ENCODE measurements at places on chromosomes 3 and 15.

DNA sequence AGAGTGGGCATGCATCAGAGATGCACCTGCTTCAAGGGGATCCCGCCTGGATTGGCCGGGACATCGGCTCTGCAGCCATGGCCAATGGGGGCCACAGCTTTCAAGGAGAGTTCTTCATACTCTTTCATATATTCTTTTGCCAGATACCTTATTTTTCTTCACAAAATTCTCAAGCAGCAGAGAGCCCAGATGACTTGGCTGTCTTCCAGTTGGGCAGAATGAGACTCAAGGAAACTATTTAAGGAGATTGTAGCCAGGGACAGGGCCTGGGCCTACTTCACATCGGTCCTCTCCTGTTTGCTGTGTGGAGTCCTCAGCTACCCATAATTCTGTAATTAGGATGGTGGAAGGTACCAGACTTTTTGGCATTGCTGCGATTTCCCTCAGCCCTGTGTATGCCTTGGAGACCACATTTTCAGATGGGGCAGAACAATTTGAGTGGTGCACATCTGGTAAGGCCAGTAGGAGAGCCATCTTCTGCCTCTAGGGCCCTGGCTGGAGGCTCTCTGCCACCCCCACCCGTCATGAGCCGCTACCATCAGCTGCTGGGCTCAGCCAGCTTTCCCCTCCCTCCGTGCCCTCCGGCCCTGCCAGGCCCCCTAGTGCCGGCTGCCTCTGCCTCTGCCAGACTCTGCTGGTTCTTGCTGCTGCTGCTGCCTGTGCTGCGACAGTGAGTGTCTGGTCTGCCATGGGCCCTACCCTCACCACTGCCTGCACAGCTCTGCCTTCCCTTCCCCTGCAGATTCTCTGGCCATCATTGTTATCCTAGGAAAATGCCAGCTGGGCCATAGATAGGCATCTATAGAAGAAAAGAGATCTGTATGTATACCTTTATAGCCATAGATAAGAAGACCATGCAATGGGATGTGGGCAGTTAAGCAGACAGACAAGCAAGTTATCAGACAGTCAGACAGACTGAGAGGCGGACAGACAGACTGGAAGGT is 6.7 kb downstream of the PLIN1 start:
- DNase-seq, result no peak

- DNase-seq, result no peak
Observed at GRCh38 chr3:187572441-187572840, 97.8 kb downstream of the SST start.

GRCh38 chr3:80526153-80526552 is 758.4 kb upstream of the ROBO1 start:
- no peak for DNase-seq

DNA sequence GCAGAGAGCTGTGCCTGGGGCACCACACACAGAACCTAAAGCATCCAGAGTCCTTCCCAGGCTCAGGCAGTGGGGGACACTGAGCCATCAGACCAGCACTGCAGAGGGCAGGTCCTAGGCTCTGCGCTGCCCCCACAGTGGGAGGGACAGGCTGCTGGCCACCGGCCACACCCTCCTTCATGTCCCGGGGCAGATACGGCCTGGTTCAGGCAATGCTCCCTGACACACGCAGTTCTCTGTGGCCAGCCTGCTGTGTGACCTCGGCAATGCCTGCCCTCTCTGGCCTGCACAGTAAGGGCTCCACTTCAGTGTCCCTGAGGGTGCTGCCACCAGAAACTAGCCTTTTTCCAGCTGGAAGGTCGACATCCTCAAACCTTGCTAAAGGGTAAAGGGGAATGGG is 12.4 kb downstream of the LINGO1 start:
- DNase-seq, result no peak

GRCh38 chr3:40985195-40985594 is 214.1 kb upstream of the CTNNB1 start:
- DNase-seq, result peak; percentile 45

DNA sequence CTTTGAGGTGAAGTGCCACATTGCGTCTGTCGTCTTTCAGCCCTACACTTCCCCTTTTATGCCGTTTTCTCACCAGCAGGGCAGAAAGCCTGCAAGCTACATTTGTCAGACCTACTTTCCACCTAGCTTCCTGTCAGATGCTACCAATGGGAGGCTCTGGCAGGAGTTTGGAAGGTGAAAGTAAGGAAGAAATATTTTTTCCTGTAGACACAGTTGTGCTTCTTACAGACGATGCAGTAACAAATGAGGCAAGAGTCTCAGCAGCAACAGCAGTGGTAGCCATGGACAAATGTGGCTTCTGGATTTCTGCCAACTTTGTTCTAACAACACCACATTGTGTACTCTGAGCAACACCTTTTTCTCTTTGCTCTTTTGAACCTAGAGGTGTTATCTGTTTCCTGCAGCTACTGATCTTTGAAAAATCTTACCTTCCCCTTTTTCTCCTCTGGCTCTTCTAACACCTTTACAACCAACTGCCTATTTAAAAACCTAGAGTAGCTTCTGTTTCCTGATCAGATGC is 70.6 kb upstream of the STT3B start:
- no peak for DNase-seq

DNA sequence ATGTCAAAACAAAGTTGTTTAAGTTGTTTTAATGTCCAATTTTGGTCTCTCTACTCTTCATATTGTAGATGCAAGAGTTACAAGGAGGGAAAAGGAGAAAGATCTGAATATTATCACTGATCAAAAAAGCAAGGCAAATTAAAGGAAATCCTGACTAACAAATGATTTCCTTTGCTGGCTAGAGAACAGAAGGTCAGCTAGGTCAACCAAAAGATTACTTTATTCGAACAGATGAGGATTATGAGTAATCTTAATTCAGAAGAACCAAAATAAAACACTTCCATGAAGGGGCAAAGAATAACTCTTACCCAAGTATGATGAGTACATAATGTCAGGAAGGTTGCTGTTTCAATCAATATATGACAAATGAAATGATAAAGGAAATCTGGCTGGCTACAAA is 33.8 kb downstream of the CPNE4 start:
- DNase-seq, result no peak

DNA sequence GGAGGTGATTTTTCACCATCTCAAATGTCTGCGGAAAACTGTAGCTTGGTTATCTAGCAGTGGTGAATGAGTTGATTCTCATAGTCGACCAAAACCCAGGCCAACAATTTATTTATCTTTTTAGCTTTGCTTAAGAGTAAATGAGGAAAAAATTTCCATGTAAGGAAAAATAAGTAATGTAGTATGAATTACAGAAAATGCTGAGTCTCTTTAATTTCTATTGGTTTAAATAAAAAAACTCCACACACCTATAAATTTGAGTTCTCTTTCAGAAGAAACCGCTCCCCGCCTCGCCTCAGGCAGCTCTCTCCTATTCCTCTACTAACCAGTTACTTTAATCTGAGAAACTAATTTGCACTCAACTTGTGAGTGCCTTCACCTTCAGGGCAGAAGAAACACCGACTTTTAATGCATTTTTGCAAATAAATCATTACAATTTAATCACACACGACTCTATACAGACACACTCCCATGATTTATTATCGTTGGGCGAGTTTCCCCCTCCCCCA is 540 bp upstream of the RSRC1 start:
- DNase-seq, result no peak

DNA sequence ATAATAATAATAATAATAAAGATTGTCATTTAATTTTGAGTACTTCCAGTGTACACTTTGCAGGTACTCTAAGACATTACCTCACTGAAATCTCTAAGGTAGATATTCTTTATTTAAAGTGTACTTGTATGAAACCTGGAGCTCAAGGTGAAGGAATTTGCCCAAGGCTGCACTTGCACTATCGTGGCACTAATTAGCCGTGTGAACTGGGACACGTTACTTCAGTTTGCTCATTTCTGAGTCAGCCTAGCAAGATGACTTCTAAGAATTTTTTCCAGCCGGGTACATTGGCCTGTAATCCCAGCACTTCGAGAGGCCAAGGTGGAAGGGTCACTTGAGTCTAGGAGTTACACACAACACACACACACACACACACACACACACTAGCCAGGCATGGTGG is 33.5 kb downstream of the MLH1 start:
- no peak for DNase-seq

DNA sequence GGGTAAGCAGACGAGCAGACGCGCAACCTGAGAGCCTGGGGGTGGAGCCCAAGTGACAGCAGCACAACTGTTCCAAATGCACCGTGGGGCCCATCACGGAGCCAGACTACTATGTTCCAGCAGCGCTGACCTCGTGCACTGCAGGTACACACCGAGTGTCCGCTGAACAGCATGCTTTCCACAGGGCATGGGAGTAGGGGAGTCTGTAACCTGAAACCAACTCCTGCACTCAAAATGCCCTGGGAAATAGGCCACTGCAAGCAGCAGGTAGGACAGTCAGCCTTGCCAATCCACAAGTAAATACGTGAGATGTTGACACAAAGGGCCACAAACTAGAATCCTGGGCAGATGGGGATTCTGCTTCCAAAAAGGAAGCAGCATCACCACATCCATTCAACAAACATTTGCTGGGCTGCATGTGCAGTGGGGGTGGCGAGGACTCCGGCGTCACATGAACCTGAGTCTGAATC is 73.9 kb downstream of the TBC1D2B start:
- peak; percentile 85 for DNase-seq

DNA sequence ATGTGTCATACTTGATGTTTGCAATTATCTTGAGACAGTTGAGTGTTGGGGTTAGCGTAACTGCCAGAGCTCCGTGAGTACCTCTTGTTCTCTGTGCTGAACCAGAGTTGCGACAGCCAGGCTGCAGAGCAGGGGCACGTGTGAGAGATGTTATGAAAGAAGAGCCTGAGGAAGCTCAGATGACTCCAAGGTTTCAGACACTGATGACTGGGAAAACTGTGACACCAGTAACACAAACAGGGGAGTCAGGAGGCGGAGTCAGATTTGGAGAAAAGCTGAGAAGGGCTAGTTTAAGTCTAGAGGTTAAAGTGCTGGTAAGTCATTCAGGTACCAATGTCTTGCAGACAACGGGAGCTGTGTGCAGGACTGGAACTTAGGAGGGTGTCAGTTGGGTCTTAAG is 45.0 kb downstream of the BLM start:
- DNase-seq, result no peak

GRCh38 chr15:62447742-62448141 is 282.7 kb upstream of the C2CD4B start:
- no peak for DNase-seq

GRCh38 chr3:186509423-186509822 is 34.8 kb downstream of the CRYGS start:
- DNase-seq, result peak; percentile 77

GRCh38 chr15:49458145-49458544 is 35.1 kb downstream of the FGF7 start:
- DNase-seq, result no peak

DNA sequence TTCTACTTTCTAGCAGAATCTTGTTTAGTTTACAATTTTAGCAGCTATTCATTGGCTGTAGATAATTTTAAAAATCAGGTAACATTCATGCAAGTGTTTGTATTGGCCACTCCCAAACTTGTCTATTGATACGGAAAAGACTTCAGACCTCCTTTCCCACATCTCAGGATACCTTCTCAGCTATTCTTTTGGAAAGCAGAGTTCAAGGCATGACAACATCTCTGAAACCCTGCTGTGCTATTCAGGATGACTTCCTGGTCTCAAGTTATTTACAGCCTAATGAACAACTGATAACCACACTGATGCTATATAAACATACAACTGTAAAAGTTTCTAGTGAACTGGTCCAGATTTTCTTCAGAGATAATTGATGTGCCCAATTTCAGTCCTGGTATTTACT is 55.8 kb downstream of the DZIP3 start:
- DNase-seq, result peak; percentile 4

DNA sequence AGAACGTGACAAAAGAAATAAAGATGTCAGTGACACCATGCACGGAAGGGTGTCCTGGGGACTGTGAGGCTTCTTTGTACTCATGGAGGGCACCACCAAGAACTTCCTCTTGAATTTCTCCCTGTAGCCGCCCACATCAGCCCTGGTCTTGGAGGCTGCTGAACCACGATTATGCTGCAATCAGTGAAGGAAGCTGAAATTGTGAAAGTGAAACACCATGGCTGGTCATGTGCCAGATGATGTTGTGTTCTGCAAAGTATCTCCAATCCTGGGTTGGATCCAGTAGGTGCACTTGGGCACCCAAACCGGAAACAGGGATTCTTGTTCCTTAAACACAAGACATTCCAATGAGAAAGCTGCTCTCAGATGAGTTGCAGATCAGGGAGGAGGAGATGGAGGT is 104.4 kb upstream of the GOLGA6L6 start:
- DNase-seq, result no peak

- no peak for DNase-seq
Observed at GRCh38 chr15:81346611-81347010, 22.7 kb upstream of the STARD5 start.

DNA sequence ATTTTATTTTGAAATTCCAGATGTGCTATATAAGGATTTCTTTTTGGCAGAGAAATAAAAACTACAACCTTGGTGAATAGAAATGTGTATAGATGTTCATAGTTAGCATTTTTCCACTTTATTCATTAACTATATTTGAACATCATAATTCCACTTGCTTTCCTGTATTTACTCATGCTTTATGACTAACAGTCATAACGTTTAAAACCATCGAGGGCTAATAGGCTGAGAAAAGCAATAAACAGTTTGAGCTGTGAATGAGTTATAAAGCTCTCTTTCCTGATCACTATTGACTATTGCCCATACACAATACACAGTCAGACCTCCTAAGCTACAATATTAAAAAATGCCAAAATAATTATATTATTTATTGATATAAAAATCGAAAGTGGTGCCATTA is 502.1 kb upstream of the RASGRP1 start:
- no peak for DNase-seq

- DNase-seq, result peak; percentile 67
Observed at GRCh38 chr3:156321945-156322344, 201.6 kb downstream of the KCNAB1 start.

DNA sequence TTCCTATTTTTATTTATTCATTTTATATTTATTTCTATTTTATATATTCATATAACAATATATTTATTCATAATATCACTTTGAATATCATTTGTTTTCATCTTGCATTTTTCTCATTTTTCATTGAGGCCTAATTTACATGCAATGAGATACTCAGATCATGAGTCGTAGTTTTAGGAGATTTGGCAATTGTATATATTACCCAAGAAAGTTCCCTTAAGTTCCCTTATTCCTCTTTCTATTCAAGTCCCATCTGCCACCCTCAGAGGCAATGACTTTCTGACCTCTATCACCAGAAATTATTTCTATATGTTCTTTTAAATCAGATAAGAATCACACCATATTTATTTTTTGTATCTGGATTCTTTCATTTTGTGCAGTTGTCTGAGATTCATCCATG is 329.1 kb upstream of the TPRG1 start:
- DNase-seq, result no peak

GRCh38 chr15:101024706-101025500 is 105.7 kb downstream of the LRRK1 start:
- no peak for DNase-seq

GRCh38 chr3:19931767-19932188 is 2.2 kb downstream of the EFHB start:
- no peak for DNase-seq
